ENCODE measurements at places on chromosomes 7 and 10. TPM values are rescaled to one million over a fixed set of nuclear protein-coding genes. Genes with fewer than 3 reads are reported as not detected.

GRCh38 chr7:100366411-100367250 is 6.7 kb upstream of the PILRA start:
- DNase-seq = no peak

DNA sequence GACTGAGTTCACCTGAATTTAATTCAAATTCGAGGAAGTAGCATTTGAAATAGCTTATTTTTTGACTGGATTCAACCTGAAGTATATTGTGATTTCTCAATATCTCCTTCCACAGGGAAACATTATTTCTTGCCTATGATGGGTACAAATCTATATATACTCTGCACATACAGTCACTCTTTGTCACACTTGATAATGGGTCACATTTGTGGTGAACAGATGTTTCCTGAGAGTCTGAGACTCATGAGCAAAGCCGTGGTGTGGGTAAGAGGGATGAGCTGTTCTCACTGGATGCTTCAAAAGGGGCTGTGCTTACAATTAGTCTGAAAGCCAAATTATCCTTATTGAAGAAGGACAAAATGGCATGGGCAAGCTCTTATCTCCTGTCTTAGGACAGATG is 18.0 kb upstream of the TBXAS1 start:
- DNase-seq = no peak

- no peak for DNase-seq
Observed at GRCh38 chr10:114306116-114306973, 67.3 kb downstream of the VWA2 start.

GRCh38 chr10:128060341-128061250 is 65.6 kb downstream of the MKI67 start:
- no peak for DNase-seq

GRCh38 chr7:39468808-39469374 is 97.3 kb upstream of the YAE1 start:
- no peak for DNase-seq

Gene HOXA2
- not detected for total RNA-seq

Gene EIF3B
- 314 TPM for total RNA-seq

Gene CFAP46
- 0.70 TPM for total RNA-seq

Gene PAPSS2
- 25.8 TPM for total RNA-seq

Gene ASIC3
- 1.6 TPM for total RNA-seq

Gene EBF3
- 1.4 TPM for total RNA-seq
